ENCODE measurements at places on chromosomes 4 and X.

- DNase-seq, result no peak
Measured at GRCh38 chr4:73718375-73719373, 21.7 kb upstream of the CXCL8 start.

GRCh38 chr4:140993370-140993769 lies 139.9 kb downstream of the RNF150 start:
- no peak for DNase-seq

- no peak for DNase-seq
Measured at GRCh38 chr4:16334601-16335000, 108.3 kb upstream of the TAPT1 start.

- DNase-seq, result no peak
Measured at GRCh38 chr4:170109586-170110284, 20.0 kb upstream of the AADAT start.
